ENCODE measurements at places on chromosomes 6 and 20.

DNA sequence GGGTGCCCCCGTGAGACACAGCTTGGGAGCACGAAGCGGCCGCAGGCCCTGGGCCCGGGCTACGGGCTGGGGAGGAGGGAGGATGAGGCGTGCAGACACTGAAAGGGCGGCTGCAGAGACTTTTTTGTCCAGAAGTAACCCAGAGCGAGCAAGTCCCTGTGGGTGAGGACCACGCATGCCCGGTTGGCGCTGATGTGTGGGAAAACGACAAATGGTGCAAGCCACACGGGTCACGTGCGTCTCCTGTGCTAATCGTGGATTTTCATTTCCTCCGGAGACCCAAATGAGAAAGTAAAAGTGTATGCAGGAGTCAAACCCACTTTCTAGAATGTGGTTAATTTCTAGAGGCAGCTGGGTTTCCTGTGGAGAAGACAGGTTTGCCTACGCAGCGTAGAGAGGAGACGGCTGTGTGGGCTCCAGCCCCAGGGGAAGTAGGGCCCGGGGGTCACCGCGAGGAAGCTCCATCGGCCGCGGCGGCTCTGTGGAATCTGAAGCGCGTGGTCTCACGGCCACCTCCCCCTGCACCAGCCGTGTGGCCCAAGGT, 19.0 kb downstream of the DLL1 start:
- peak; percentile 81 for DNase-seq

GRCh38 chr6:142395768-142396231, 94.0 kb downstream of the ADGRG6 start:
- no peak for DNase-seq

GRCh38 chr6:37256692-37257319, 766 bp upstream of the TBC1D22B start:
- no peak for DNase-seq

- no peak for DNase-seq
These were observed 17.5 kb downstream of the CITED2 start for GRCh38 chr6:139356924-139357323.

DNA sequence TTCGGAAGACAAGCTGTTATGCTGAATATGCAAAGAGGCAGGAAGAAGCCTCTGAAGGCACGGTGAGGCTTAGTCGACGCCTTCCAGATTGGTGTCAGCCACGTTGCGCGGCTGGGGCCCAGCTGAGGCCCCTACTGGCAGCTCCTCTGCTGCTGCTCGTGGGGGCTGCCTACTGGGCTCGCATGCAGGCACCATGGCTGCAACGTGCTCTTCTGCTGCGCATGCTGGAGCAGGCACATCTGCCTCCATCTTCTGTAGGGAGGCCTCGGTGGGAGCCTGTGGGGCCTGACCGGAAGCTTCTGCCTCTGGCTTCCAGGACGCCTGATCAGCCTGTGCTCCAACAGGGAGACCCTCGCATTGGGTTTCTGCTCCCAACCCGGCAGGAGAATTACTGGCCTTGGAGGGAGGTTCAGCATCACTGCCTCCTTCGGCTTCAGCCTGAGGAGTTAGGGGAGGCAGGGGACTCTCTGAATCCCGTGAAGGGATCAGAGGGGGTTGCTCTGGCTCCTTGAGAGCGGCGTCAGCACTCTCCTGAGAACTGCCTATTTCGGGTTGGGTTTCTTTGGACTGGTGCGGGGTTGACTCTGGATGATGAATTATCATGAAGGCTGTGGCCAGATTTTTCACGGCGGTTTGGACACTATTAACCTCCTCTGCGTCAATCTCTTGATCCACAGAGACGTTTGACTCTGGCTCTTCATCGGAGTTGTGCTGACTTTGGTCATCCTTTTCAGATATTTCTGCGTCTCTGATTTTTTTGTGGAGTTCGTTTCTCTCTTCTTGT, 49.1 kb downstream of the TXLNB start:
- no peak for DNase-seq

DNA sequence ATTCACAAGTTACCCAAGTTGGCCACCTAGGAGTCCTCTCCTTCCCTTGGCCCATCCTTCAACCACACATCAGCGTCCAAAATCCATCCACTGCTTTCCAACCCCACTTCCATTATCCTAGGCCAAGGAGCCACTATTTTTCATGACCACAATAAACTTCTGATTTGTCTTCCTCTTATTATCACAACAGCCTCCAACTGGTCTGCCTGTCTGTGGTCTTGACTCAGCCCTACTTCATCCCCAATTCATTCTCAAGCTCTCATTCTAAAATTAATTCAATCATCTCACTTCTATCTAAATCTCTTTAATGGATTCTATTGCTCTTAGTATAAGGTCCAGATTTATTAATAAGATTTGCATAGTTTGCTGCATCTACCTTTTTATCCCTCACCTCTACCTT, 189.0 kb upstream of the PRDM1 start:
- no peak for DNase-seq

GRCh38 chr20:9736373-9736772, 102.5 kb downstream of the PAK5 start:
- no peak for DNase-seq

DNA sequence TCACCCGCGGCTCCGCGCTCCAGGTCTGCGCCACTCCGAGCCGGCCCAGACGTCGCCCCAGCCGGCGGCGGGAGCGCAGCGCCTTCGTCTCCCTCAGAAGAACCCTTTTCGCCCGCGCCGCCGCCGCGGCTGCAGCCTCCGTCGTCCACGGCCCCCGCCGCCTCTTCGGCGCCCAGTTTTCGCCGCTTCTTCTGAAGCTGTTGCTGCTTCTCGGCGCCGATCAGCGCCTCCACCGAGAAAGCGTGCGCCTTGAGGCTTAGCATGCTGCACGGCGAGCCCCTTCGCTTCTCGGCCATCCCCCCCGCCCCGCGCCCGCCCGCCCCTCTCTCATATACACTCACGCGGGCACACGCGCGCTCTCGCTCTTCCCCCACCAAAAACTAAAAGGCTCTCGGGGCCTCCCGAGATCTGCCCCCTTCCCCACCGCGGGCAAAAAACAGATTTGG, 489 bp downstream of the TBX18 start:
- no peak for DNase-seq

GRCh38 chr20:61986762-61987321, 78.8 kb downstream of the TAF4 start:
- no peak for DNase-seq

- DNase-seq, result no peak
These were observed 32.3 kb downstream of the KCNQ5 start for GRCh38 chr6:72654071-72654621.

GRCh38 chr6:163008626-163009025, 280.9 kb downstream of the PACRG start:
- no peak for DNase-seq

- DNase-seq, result no peak
These were observed 13.1 kb downstream of the ZNF341 start for GRCh38 chr20:33744773-33745385.

GRCh38 chr20:43472671-43473380, 15.1 kb downstream of the SRSF6 start:
- no peak for DNase-seq

DNA sequence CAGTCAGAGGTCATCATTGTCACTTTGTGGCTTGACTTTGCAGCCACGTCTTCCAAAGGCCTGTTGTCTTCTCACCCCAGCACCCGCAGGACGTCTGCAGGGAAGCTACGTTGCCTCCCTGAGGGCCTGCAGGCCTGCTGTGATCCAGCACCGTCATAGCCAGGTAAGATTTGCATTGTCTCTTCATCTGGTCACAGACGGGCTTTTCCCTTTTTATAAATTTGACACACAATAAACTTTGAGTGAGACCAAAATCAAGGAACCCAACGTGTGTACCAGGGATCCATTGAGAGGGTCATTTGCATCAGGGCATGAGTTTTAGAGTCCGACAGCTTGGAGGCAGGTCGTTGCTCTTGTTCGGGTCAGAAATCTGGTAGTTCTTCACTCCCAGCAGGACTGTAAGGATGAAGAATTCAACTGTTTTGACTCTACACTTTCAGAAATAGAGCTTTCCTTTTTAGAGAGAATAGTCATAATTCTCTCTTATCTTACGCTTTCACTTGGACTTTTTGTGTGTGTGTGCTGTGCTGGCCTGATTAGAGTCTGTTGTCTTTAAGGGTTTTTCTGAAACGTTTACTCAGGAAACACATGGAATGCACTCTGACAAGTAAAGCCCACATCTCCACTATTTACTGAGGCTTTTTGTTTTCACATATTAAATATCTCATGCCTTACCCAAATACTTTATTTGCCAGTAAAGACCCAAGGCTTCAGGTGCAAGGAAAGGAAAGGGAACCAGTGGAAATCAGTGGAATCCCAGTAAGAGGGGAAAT, 177.2 kb upstream of the TAB2 start:
- DNase-seq, result peak; percentile 23

- DNase-seq, result no peak
These were observed 97.8 kb downstream of the RAMACL start for GRCh38 chr6:166488701-166489100.

DNA sequence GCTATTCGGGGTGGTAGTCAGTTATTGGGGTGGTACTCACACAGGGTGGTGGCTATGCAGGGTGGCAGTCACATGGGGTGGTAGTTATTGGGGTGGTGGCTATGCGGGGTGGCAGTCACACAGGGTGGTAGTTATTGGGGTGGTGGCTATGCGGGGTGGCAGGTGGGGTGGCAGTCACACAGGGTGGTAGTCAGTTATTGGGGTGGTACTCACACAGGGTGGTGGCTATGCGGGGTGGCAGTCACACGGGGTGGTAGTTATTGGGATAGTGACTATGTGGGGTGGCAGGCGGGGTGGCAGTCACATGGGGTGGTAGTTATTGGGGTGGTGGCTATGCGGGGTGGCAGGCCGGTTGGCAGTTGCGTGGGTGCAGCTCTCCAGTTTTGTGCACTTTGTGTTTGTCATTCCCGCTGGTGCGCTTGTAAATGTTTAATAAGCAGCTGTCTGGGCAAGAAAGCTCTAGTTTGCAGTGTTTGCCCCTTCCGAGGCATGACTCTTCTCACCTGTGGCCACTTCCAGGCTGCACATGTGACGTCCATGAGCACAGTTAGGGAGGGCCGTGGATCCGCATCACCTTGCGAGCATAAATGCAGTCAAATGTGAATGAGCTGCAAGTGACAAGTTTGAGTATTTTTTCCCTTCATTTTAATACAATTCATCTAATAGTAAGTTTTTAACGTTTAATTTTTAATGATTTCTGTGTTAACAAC, 219.0 kb upstream of the CST7 start:
- DNase-seq, result no peak

- DNase-seq, result no peak
These were observed 350.7 kb upstream of the RNF24 start for GRCh38 chr20:4366076-4366475.

DNA sequence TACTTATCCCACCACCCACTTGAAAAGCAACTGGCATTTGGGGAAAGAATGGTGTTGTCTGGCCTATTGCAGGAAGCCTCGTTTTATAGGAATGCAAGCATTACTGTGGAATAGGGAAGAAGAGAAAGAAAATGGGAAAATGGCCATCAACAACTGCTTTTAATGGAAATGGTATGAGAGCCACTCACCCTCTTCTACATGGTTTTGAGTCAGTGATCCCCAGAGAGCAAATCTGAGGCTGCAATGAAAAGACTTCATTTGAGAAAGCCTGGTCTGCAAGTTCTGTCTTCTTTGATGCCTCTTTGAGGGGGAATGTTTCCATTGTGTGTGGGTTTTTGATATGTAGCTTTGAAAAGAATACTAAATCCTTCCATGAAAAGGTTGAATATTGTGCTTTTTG, 172.3 kb upstream of the HDDC2 start:
- no peak for DNase-seq

GRCh38 chr6:153131037-153131981, at the start of gene RGS17:
TSS of gene RGS17 (minus strand) at chr6:153131282. CDS start at chr6:153044018, 87,264 bp downstream.
- peak; percentile 67 for DNase-seq

- DNase-seq, result no peak
These were observed 82.0 kb upstream of the EDN1 start for GRCh38 chr6:12208190-12208589.

- DNase-seq, result no peak
These were observed 31.2 kb downstream of the NUS1 start for GRCh38 chr6:117706504-117706903.

GRCh38 chr6:145245119-145245518, 490.2 kb downstream of the EPM2A start:
- DNase-seq, result no peak

DNA sequence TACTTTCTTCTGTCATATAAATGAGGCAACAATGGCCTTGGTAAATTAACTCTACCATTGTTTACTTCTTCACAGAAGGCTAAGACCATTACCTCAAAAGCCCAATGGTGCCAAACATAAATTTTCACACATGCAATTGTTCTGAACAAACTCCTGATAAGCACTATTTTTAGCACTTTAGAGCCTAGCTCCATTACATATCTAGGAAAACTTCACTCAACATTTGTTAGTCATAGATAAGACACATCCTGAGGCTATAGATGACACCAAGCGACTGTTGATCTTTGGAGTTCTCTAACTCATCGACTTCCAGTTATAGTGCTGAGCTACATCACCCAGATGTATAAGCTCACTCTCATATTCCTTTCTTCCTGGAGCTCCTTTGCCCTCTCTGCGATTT, 245.9 kb downstream of the EYS start:
- no peak for DNase-seq

- no peak for DNase-seq
These were observed 17.7 kb downstream of the METTL24 start for GRCh38 chr6:110340392-110340965.

DNA sequence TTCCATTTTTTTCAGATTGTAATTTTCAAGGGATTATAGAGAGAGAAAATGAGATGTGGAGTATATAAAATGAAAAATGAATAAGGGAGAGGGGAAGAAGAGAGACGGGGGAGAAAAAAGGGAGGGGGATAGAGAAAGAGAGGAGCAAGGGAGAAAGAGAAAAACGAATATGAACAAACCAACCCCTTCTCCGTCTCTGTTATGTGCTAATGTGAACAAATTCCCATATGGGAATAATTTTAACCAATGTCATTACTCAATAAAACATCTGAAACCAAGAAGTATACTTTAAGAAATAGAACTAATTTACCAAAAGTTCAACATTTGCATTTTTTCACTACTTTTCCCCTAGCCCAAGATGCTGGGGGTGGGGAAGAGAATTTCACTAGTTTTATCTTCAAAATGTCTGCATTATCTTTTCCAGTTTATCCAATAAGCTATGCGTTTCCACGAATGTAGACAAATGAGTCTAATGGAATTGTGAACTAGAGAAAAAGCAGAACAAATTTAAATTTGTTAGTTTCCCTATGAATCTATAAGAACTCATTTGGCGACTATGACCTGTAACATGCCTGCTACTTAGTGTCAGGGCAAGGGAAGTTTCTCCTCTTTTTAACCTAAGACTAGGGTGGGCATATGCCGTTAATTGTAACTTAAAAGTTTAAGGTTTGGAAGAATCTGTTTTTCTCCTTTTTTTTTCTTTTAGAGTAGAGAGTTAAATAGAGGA, 286.3 kb downstream of the BTBD9 start:
- no peak for DNase-seq

- DNase-seq, result no peak
These were observed 115.8 kb downstream of the MANEA start for GRCh38 chr6:95693108-95693507.
